ENCODE measurements at places on chromosomes 5 and 9.

- DNase-seq, result peak; percentile 50
Observed at GRCh38 chr9:34047864-34048726, 592 bp downstream of the UBAP2 start.

GRCh38 chr9:6113312-6113711 lies 97.9 kb upstream of the RANBP6 start:
- DNase-seq, result no peak

DNA sequence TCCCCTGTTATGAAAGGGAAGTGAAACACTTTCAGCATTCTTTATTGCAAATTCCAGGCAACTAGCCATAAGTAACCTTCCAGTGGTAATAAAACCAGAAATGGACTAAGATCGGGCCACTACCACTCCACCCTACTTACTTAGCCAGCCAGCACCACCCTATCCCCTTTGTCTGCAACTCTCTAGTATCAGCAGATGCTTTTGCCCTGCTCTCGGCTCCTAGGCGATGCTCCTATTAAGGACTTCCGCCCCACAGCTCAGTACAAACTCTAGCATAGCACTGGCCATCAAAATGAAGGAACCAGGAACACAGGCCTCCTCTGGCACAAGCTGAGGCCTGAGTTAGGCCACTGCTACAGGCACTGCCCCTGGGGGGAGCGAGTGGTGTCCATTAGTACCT lies 81.2 kb downstream of the GLDC start:
- no peak for DNase-seq

GRCh38 chr5:82403026-82403425 lies 124.9 kb upstream of the RPS23 start:
- DNase-seq, result no peak

- no peak for DNase-seq
Observed at GRCh38 chr5:7849681-7850394, 1.1 kb downstream of the CFAP90 start.

GRCh38 chr5:67065696-67066095 lies 130.9 kb downstream of the CD180 start:
- DNase-seq, result no peak

DNA sequence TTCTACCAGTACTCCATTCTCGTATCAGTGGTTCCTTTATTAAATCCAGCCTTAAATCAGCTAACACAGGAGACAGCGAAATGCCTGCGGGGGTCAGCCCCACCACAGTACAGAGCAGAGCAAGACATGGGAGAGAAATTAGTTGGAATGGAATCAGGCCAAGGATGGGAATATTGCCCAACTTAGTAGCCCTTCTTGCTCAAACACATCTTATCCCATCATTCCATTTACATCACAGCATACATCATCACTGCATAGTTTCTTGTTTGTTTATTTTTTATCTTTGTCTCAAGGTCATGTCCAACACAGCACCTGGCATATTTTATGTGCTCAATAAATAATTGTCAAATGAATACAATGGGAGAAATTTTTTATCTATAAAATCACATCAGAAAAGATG lies 34.3 kb upstream of the DAB2 start:
- DNase-seq, result no peak

GRCh38 chr5:11909471-11909870 lies 5.2 kb upstream of the CTNND2 start:
- DNase-seq, result no peak
